ENCODE measurements at places on chromosomes 12 and 14.
A peak's percentile ranks its signal among the peaks of the same experiment; 100 is the strongest.

- DNase-seq, result peak; percentile 7
These were observed 1315.3 kb downstream of the TMEM121 start for GRCh38 chr14:106841701-106842100.

GRCh38 chr12:51922762-51923505 is 15.6 kb downstream of the ACVRL1 start:
- peak; percentile 57 for DNase-seq

DNA sequence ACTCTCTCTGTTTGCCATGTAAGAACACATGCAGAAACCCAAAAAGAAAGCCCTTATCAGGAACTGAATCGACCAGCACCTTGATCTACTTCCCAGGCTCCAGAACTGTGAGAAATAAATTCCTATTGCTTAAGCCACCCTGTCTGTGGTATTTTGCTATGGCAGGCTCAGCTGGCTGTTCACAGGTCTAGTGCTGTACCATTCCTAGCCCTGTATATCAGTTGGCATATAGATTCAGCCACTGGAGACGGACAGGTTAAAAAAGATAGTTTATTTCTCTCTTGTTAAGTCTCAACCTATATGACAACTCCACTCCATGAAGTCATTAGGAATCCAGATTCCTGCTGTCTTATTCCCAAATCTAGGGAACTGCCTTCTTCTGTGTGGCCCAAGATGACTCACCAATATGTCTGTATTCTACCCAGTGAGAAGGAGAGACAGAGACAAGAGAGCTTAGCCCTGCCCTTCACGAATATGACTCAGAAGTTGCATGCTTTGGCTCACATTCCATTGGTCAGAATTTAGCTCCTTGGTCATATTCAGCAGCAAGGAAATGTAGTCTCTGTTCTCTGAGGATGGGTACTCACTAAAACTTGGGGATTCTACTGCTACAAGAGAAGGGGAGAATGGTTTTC is 57.0 kb downstream of the PLEKHG7 start:
- DNase-seq, result peak; percentile 81

DNA sequence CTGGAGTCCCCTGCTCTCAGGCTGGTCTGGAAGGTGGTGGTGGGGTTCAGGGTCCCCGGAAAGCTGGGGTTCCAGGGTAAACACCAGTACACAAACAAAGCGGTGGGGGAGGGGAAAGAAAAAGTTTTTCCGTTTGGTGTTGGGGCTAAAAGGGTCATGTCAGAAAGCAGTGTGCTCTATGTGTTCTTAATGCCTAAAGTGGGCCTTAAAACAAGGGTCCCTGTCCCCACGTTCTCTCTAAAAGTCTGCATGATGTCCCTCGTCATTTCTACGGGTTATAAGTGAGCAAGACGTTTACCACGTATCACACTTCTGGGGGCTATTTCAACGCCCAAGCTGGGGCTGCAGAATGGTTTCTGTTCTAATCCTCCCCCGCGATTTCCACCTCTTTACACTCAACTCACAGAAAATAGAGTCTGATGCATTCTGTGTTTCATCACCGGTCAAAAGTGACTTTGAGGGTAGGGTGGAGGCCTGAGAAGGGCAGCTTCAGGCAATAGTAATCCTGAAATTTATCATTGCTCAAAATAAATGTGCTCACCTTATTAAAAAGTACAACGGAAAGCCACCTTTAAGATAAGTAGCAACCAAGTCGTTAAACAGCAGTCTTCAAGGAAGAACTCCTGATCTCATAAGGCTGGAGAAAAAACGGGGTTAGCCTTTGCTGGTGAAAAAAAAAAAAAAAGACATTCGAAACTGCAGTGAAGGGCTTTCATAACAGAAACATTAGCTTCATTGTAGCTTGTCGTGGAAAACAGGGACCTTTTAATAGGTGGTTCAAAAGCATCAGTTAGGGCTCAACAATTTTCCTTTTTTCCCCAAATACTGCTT is 63.9 kb upstream of the PTGR2 start:
- peak; percentile 77 for DNase-seq

DNA sequence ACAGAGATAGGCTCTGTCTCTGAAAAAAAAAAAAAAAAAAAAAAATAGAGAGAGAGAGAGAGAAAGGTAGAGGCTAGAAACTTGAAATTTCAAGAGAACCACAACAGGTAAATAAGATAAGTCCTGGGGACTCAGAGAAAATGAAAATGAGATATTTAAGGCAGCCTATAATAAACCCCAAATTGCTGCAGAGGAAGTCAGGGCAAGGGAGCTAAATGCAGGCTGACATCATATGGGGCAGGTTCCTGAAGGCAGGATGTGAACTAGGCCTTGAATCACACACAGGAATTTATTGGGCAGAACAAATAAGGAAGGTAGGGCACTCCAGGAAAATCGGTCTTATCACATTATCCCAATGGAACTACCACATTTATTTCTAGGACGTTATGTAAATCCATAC is 54.9 kb upstream of the NUDT4 start:
- DNase-seq, result no peak

- peak; percentile 77 for DNase-seq
These were observed 99.9 kb downstream of the TMTC3 start for GRCh38 chr12:88241862-88242570.

GRCh38 chr14:52244997-52245396 is 22.5 kb upstream of the PTGDR start:
- DNase-seq, result no peak

DNA sequence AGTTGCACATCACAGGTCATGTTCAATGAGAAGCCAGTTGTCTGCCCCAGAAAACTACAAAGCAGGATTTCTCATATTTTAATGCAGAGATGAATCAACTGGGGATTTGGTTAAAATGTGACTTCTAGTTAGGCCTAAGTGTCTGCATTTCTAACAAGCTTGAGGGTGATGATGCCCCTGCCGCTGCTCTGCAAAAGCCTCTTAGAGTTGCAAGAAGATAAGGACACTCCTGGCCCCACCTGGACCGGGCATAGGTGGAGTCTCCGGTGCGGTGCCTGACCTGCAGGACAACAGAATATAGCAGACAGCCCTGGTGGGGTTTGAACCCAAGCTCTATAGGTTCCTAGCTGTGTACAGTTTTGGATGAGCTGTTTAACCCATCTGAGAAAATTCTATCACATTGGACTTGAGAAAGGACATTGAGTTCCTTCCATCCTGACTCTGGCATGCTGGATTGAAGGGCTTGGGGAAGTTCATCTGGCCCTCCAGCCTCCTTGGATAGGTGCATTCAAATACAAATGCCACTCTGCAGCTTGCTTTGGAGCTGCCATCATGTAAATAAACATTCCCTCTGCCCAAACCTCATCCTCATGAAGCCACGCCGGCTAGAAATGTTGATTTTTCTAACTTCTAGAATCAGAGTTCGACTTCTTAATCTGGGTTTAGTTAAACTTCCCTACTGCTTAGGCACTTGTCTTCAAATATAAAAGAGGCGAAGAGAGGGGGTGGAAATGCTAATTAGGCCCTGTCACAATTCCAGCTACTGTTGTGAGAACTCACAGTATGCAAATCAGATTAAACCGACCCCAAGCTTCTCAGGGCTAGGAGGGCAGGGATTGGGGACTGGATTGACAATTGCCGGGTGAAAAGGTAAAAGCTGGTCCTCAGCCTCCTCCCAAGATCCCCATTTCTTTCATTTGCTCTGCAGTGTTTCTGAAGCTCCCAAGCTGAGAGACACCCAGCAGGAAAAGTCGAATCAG is 1225.6 kb downstream of the VRK1 start:
- no peak for DNase-seq

GRCh38 chr12:49776413-49776812 is 35.1 kb downstream of the TMBIM6 start:
- peak; percentile 94 for DNase-seq

- peak; percentile 25 for DNase-seq
These were observed 160.0 kb upstream of the SOX5 start for GRCh38 chr12:24109381-24110039.

DNA sequence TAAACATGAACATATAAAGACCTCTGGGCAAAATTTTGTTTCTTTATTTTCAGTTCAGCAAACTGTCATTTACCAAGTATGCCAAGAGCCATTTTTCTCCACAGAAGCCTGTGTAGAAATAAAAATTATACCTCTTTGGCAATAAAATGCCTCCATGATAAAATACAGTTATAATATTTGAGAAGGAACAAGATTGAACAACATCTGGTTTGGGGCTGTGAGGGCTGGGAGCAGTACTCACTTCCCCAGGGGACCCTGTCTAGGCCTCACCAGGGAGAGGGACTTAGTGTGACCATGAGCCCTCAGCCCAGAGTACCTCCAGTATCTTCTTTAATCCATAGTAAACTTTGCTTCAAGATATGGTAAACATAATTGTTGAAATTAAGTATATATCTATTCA is 65.1 kb downstream of the DAAM1 start:
- DNase-seq, result peak; percentile 32

- no peak for DNase-seq
These were observed 85.2 kb downstream of the TMTC3 start for GRCh38 chr12:88227263-88227662.

DNA sequence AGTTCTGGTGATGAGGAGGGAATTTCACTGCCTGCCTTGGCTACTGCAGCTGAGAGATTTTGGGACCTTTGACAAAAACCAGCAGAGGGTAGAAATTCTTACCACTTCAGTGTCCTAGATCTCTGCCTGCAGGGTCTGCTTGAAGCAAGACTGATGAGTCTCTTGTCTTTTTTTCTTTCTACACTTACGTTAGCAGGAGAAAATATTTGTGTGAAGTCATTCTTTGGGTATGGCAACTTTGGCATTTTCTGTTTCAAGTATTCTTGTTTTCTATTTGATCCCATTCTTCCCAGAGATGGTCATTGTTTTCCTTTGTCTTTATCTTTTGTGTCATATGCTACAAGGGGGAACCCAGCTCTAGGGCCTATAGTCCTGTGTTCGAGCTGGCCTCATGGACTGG is 65.6 kb upstream of the FERMT2 start:
- peak; percentile 53 for DNase-seq

- peak; percentile 4 for DNase-seq
These were observed 96.0 kb upstream of the NEDD1 start for GRCh38 chr12:96811083-96811482.

DNA sequence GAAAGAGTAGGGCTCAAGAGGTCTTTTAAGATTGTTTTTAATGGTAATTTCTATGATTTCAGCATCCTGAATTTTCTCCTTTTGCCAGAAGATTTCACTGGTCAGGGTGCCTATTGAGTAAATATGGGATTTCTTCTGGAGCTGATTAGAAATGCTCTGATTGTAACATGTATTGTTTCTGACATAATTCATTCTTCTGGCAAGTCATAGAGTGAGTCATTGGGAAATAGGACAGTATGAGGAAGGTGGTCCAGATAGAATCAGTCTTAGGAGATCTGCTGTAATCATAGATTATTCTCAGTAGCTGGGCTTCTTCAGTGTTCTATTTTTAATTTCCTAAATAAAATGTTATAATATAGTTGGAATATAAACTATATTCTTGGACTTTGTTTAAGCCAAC is 182.0 kb upstream of the NAV3 start:
- DNase-seq, result peak; percentile 47

- DNase-seq, result no peak
These were observed 13.8 kb downstream of the NOS1 start for GRCh38 chr12:117347588-117347987.

GRCh38 chr14:95197551-95197950 is 40.2 kb upstream of the DICER1 start:
- DNase-seq, result no peak

GRCh38 chr12:42961395-42961794 is 371.8 kb upstream of the PRICKLE1 start:
- DNase-seq, result peak; percentile 20

GRCh38 chr14:44626423-44626822 is 119.3 kb upstream of the FSCB start:
- no peak for DNase-seq

- DNase-seq, result no peak
These were observed 439.9 kb downstream of the EGLN3 start for GRCh38 chr14:33510991-33511390.

- no peak for DNase-seq
These were observed 128.0 kb downstream of the NDUFA12 start for GRCh38 chr12:94875525-94875924.

- no peak for DNase-seq
These were observed 24.3 kb downstream of the HIF1A start for GRCh38 chr14:61719344-61720293.

DNA sequence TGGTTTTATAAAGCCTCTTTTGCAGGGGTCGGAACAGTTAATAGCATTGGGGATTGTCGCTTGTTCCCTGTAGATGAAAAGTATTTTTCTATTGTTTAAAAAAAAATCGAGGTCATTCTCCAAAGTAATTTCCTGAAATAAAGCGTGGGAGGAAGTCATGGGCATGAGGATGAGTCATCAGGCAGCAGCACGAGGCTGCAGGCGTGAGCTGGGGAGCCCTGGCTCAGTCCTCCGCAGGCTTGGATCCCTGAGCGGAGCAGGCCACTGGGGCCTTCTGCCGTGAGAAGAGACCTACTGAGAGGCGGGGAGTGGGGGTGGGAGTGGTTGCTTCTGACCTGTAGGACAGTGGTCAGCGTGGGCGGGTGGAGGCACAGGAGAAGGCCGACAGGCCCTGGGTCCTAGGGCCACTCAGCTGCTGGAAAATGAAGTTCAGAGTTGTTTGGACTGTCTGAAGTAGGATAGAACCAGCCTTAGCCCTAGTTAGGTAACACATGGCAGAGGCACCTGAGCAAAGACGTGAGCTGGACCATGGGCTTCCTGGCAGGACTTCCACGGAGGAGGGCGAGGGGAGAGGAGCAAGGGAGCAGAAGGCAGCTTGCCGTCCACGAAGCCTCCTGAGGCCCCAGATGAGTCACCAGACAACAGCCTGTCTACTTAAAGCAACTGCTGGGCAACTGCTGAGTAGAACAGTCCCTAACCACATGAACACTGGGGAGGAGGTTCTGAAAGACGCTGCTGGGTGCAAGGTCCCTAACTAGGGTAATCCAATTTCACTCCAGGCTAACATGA is 21.1 kb upstream of the LGALS3 start:
- peak; percentile 97 for DNase-seq

DNA sequence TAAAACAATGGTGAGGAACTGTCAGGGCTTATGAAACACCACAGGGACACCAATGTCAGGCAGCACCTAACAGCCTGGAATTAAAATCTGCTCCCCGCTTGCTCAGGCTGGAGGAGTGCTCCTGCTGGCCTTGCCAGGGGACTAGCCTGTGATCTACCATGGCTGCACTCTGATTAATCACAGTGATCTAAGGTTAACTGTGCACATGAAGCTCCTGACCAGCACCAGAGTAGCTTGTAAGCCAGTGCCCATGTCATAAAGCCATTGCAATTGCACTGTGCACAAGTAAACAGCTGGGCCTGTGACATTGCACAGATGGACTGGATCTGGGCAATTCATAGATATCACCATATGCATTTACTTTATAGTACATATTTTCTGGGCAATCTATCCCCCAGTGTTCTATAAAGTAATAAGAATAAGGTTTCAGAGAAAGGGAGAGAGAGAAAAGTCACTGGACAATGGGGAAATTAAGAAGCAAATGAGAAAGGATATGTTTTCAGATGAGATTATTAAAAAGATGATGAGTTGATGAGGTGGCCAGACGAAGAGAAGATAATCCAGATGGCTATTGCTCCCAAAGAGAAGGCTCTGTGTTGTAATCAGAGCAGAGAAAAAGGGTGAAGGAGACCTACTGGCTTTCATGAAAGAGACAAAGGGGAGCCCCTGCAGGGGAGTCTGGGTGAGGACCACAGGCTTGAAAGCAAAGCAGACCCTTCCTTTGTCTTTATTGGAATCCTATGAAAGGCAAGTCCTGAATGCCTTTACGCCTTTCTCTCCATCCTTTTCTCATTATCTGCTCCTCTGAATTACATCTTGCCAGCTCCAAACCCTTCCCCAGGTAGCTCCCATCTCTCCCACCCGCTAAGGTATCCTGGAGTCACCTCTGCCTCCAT is 145.8 kb downstream of the SLC38A6 start:
- DNase-seq, result no peak

Measured in adipocyte (in vitro differentiated cells).